NCI-H1417 treated with DMSO at 0.1 percent for 48 hours (cell line): ENCODE measurements at places on chromosomes 7 and 10.

DNA sequence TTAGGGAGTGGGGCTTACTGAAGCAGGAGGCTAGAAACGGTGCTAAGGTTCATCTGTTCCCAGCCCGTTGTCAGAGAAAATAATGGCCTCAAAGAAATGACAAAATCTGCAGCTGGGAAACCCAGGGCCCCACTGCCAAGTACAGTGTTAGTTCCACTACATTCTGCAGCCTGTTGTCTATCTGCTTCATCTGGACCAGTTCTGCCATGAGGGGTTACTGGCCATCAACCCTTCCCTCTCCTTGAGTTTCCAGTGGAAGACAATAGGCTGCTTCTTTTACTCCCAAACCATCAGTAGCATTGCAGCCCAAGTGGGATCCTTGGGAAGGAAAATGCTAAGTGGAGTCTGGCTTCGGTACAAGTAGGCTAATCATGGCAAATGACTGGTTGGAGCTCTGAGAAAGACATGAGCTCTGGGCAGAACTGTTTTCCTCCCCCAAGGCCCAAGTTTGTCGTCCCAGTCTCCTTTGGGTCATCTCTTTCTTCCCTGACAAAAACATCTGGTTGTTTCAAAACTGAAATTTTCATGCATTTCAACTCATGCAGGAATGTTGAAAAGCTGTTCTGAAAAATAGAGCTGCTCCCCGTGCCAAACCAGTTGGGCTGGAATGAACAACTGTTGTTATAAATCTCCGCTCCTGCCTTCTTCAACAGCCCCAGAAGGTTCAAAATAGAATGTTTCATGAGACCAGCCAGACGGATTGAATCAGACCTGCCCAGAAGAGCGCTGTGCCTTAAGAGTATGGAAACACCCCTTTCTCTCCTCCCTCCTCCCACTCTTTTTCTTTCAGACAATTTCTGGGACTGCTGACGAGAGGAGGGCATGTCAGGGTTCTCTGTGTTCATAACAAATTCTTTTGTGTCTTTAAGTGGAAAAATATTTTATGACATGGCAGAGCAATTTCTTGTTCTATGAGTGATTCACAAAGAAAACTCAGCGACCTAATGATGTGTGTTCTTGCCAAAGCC lies 116.6 kb downstream of the RAB18 start:
- no peak for DNase-seq

DNA sequence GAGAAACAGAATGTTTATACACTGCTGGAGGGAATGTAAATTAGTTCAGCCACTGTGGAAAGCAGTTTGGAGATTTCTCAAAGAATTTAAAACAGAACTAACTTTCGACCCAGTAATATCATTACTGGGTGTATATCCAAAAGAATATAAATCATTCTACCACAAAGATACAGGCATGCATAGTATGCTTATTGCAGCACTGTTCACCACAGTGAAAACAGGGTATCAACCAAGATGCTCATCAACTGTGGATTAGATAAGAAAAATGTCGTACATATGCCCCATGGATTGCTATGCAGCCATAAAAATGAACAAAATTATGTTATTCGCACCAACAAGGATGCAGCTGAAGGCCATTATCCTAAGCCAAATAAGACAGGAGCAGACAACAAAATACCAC lies 343.1 kb upstream of the KCND2 start:
- no peak for DNase-seq

GRCh38 chr10:13993673-13994089 lies 337.0 kb downstream of the FRMD4A start:
- DNase-seq, result no peak

- DNase-seq, result no peak
Observed at GRCh38 chr10:100934084-100934659, 21.4 kb downstream of the SLF2 start.

DNA sequence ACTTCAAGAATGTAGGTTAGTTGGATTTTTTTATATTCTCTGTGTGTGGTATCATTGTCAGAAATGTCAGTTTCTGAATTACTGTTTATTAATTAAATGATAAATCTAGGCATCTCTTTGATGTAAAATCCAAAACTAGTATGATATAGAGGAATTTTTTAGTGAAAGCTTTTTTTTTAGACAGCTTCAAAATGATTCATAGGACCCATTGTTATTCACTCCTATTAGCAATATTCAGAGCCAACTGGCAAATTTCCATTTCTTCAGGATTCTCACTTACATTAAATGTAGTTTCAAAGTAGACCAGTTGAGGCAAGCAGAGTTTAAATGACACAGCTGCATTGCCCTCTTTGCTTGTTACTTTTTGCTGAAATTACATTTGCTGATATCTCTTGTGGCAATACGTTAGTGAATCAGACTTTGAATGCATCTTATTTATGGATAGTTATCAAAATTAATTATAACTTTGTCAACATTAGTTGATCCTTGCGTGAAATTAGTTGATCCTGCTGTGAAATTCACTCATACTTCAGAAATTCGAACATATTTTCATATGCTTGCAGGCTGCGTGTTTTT lies 20.3 kb downstream of the ZNF277 start:
- DNase-seq, result no peak

DNA sequence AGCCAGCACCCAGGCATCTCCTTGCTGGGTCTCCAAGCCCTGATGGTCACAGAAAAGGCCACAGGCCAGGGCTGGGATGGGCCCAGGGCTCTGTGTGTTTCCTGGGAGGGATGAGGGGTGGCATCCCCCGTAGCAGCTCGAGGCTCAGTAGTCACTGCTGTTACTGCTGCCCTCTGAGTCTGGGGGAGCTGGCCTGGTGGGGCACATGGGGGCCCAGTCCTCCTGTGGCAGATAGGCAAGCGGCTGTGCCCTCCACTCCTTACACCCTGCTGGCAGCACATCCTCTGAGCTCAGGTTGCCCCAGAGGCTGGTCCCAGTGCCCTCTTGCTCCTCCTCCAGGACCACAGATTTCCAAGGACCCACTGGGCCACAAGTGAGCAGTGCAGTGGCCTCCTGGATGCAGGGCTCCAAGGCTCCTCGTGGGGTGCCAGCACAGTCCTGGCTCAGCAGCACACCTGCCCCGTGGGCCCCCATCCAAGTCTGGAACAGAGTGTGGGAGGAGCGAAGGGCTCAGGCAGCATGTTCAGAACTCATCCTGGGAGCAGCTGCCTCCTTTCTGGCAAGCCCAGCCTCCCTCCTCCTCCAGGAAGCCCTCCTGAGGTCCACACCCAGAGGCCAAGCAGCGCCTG lies 31.5 kb upstream of the TUBB8 start:
- no peak for DNase-seq

- DNase-seq, result no peak
Observed at GRCh38 chr7:131602304-131602993, 46.0 kb upstream of the PODXL start.

DNA sequence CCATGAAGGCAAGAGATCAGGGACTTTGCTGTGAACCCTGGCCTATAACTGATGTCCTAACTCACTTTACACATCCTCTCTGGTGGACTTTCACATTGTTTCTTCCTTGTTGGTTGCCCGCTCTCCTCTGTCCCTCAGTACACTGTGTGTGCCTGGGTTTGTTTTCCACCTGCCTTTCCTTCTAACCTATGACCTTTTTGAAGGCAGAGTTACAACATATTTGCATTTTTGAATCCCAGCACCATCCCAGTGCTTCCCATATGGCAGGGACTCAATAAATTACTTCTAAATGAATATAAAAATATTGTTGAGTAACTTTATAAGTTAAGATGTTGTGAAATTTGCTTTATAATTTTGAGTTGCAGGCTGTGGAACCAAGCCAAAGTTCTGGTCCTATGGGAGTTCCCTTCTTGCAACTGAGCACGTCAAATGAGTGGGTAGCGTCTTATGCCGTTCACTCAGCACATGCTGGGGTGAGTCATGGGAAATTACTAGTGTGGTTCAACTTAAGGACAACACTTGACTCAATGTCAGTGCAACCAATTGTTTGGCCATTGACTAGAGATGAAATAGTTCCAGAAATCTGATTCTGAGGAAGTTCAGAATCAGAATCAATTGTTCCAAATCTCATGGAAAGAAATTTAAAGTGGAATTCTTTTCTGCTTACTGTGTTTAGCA lies 250.9 kb downstream of the TWIST1 start:
- no peak for DNase-seq

DNA sequence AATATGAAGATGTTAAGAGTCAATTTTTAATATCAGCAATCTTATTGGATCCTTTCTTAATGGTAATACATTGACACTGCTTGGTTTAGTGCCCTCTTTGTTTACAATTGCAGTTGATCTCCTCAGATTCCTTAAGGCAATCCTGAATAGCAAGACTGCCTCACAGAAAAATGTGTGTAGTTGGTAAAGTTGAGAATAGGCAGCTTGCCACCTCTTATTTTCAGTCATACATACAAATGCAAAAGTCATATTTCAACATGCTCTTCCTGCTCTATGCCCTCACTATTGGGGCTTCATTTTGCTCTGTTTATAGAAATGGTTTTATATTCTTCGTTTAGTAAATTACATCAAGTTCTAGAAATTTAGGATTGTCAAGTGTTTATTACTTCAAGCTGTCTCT lies 661.1 kb upstream of the ANKRD30A start:
- DNase-seq, result no peak

- DNase-seq, result no peak
Observed at GRCh38 chr10:86263209-86263608, 103.4 kb downstream of the GRID1 start.

DNA sequence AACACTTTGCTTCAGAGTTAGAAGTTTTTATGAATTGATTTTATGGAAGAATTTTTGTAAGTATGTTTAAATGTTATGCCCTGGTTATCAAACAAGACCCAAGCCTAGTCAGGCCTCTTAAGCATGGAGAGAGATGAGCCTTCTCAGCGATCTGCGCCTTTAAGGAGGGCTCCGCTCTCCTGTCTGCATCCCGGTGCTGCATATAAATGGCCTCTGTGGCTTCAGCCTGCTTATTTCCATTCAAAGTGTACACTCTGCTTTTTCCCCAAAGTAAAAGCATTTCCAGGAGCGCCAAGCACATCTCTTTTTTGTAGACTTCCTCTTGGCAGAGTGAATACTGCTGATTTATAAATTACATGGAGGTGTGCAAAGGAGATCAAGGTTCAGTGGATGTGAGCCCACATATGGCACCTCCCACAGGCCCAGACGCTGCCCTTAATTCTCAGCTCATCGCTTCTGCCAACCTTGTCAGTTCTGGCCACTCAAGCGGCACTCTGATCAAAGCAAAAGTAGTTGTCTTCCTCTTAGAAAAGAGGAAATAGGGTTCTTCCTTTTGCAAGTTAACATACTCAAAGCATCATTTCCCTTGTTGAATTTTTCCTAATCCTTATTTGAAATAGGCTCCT lies 70.0 kb upstream of the SFMBT2 start:
- DNase-seq, result no peak

GRCh38 chr10:23192712-23193434 lies 761 bp downstream of the PTF1A start:
- DNase-seq, result no peak

DNA sequence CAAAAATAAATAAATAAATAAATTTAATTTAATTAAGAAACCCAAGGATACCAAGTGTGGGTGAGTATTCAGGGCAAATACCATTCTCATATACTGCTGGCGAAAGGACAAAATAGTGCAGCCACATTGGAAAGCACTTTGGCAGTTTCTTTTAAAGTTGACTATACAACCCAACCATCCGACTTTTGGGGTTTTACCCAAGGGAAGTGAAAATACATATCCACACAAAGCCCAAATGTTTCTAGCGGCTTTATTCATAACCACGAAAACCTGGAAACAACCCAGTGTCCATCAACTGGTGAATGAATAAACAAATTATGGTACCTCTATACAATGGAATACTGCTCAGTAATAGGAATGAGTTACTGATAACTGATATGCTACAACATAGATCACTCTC lies 36.2 kb upstream of the OGDHL start:
- no peak for DNase-seq

- DNase-seq, result no peak
Observed at GRCh38 chr7:71339924-71340323, 208.0 kb downstream of the GALNT17 start.

DNA sequence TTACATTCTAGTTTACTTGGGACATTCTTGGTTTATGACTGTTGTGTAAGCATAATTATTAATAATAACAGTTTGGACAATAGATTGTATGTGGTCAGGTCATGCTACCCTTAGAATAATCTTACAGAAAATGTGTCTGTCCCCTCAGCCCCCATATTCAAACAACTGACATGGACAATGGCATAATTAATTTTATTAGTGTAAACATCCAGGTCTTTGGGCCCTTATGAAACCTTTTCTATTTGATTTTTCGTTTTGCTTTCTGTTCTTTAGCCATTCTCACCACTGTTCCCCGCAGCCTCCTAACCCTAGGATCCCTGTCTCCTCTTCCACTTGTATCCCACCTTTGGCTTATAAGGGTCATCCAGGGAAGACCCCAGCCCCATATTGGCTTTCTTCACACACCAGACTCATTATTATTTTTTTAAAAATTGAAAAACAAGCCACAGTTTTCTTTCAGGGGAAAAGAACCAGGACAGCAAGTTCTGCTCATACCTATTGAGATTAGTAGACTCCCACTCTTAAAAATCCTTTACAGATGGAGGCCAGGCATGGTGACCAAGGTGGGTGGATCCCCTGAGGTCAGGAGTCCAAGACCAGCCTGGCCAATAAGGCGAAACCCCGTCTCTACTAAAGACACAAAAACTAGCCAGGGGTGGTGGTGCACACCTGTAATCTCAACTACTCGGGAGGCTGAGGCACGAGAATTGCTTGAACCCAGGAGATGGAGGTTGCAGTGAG lies 11.5 kb downstream of the VIM start:
- DNase-seq, result no peak

DNA sequence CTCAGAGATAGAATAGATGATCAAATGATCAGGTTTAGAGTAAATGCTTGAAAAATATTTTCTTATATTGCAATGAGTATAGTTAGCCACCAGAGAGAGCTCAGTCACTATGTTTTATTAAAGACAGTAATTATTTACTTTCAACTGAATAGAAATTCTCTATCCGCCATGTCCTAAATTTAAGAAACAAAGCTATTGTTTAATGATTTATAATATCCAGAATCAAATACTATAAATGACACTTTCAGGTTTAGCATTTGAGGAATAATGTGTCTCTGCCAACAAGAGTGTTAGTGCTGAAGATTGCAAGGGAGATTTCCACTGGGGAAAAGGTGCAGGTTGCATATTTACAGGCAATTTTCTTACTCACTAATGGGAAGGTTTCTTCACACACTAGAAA lies 184.7 kb downstream of the DGKB start:
- DNase-seq, result peak; percentile 75

- DNase-seq, result no peak
Observed at GRCh38 chr10:46548498-46549090, 7.9 kb downstream of the GPRIN2 start.

DNA sequence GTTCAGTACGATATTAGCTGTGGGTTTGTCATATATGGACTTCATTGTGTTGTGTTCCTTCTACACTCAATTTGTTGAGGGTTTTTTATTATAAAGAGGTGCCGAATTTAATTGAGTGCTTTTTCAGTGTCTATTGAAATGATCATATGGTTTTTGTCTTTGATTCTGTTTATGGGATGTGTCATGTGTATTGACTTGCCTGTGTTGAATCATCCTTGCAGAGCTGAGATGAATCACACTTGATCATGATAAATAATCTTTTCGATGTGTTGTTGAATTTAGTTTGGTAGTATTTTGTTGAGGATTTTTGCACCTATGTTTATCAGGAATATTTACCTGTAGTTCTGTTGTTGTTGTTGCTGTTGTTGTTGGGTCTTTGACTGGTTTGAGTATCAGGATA lies 39.8 kb downstream of the ATOH7 start:
- DNase-seq, result no peak

GRCh38 chr10:49651039-49651835 lies 28.2 kb upstream of the C10orf53 start:
- no peak for DNase-seq
